T-helper 2 cell treated with Interferon-gamma antibody and Interleukin-4, amounts not matched to agents 5 μg/mL and 100 μg/mL, for 36 hours (primary cell): ENCODE measurements at places on chromosomes 1 and 21.

DNA sequence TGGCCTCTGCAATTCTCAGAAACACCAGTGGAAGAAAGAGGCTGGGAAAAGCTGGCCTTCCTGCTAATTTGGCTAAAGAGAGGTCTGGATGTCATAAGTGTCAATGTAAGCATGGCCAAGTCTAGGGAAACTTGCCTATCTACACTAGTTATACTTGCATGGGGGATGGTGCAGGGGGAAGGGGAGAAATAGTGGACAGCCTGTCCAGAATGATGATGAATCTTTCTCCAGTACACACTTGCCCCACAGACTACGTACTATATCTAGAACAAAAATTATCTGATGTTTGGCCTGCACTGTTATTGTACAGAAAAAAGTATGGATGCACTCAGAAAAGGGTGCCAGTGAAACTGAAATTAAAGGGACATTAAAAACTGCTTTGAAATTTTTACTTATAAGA is 114.5 kb downstream of the SLC25A24 start:
- no peak for DNase-seq
- H3K27me3 ChIP-seq = peaks cover 5% of the 10 kb centered on the region
- no peaks in the 10 kb centered on the region for H3K36me3 ChIP-seq
- peaks cover 27% of the 10 kb centered on the region for H3K4me1 ChIP-seq
- H3K4me3 ChIP-seq = no peak overlapping the region
- H3K27ac ChIP-seq = no peak overlapping the region

GRCh38 chr1:53458634-53459033 is 565 bp upstream of the DMRTB1 start:
- H3K4me3 ChIP-seq = no peak overlapping the region
- no peak overlapping the region for H3K27ac ChIP-seq
- peaks cover 8% of the 10 kb centered on the region for H3K27me3 ChIP-seq
- DNase-seq = no peak

DNA sequence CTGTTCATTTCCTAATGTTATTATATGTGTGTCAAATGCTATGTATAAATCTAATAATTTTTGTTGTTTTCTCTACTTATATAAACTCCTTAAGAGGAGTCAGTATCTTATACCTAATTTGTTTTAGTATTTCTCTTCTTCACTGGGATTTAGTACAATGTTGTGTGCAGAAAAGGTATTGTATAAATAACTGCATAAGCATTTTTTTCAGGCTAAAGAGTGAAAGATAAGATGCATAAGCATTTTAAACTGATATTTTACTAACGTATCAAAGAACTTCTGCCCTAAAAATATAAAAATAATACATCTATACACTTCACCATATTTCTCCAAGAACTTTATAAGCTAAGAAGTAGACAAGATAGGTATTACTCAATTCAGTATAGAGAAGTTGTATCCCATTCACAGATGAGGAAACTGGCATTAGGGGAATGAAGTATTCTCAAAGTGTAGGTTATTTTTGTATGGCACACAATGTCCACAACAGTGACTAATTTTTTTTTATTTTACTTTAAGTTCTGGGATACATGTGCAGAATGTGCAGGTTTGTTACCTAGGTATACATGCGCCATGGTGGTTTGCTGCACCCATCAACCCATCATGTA is 59.3 kb downstream of the NUP210L start:
- H3K36me3 ChIP-seq = no peaks in the 10 kb centered on the region
- H3K4me3 ChIP-seq = no peak overlapping the region
- no peak overlapping the region for H3K27ac ChIP-seq
- no peak for DNase-seq
- no peaks in the 10 kb centered on the region for H3K4me1 ChIP-seq

GRCh38 chr1:224707843-224708725 is 92.0 kb downstream of the CNIH3 start:
- H3K27me3 ChIP-seq = peaks cover 2% of the 10 kb centered on the region
- H3K4me3 ChIP-seq = no peak overlapping the region
- H3K36me3 ChIP-seq = no peaks in the 10 kb centered on the region
- no peak overlapping the region for H3K27ac ChIP-seq

GRCh38 chr1:155308493-155309422 is at the start of gene FDPS:
TSS of gene FDPS (plus strand) at chr1:155308866. CDS start at chr1:155309790, 924 bp downstream.
- no peaks in the 10 kb centered on the region for H3K27me3 ChIP-seq
- peak within 1 kb of the TSS; percentile 98 for H3K4me3 ChIP-seq
- H3K4me1 ChIP-seq = peaks cover 26% of the 10 kb centered on the region
- peak within 1 kb of the TSS; percentile 95 for H3K27ac ChIP-seq
- peak; percentile 99 for DNase-seq

DNA sequence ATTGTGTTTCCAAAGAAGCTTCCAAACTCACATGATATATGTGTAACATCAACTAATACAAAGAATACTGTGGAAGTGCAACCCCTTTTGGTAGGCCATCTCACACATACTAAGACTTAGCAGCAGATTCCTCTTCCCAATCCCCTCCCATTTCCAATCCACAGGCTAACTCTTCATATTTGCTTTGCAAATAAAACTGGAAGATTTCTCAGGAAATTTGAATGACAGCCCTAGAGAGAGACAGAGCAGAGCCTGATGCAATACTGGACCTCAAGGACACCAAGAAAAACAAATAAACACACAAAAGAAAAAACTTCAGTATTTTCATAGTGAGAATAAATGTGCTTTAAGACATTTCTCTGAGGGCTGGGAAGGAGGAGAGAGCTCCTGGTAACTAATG is 190.2 kb upstream of the BRINP3 start:
- H3K4me1 ChIP-seq = no peaks in the 10 kb centered on the region
- H3K4me3 ChIP-seq = no peak overlapping the region
- no peak for DNase-seq
- no peak overlapping the region for H3K27ac ChIP-seq

DNA sequence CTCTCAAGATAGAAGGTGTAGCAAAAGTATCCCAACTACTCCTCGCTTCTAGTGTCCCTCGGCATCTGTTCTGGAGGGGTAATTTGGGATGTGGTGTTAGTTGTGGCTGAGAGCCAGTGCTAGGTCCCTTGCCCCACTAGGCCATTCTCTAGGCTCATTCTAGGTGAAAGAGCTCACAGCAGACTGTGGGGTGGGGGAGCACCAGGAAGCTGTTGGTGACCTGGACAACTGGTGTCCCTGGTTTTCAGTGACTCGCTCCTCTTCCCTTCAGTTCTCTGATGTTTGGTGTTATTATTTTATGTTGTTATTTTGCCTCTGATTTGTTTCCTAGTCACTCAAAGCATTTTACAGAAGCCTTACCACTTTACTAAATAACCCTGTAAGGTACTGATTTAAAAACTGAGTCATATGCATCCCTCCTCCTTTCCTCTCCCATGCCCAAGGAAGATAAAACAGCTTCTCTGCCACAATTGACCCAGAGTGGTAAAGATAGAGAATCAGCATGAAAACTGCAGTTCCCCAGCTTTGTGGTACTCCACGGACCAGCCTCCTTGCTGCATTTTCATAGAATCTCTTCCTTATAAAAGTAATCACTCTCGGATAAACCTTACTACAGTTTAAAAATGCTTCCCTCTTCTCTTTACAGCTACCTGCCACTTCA is 14.1 kb downstream of the DYRK3 start:
- H3K4me3 ChIP-seq = no peak overlapping the region
- no peaks in the 10 kb centered on the region for H3K4me1 ChIP-seq
- DNase-seq = no peak
- no peak overlapping the region for H3K27ac ChIP-seq
- H3K36me3 ChIP-seq = peaks cover 9% of the 10 kb centered on the region

DNA sequence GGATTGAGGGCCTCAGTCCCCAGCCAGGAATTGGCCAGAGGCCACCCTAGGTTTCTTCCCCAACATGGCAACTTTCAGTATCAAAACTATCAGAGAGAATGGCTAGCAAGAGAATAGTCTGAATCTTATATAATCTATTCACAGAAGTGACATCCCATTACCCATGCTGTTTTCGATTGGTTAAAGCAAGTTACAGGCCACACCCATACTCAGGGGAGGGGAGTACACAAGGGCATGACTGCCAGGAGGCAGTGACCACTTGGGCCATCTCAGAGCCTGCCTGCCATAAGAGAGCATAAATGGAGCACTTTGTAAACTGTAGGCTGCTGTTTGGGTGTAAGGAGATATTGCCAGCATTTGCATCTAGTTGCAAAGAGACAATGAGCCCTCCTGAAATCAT is 65.4 kb downstream of the FAM163A start:
- H3K27ac ChIP-seq = no peak overlapping the region
- H3K4me3 ChIP-seq = no peak overlapping the region
- no peaks in the 10 kb centered on the region for H3K36me3 ChIP-seq
- DNase-seq = no peak

DNA sequence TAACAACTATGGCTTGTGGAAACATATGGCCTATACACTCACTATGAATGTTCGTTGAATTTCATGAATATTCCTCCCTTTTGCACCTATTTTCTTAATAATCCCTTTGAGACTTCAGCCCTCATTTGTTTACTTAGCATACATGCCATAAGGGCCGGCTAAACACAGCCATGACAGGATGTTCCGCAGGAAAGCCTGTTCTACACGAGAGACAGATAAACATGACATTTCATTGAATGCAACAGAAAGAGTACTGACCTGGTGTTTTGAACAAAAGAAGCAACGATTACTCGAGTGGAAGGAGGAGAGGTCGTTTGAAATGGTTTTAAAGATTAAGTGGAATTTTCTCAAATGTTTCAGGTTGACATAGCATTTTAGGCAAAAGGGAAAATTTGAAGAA is 459.5 kb upstream of the CXADR start:
- H3K27me3 ChIP-seq = no peaks in the 10 kb centered on the region
- no peak for DNase-seq
- H3K4me3 ChIP-seq = no peak overlapping the region
- H3K4me1 ChIP-seq = no peaks in the 10 kb centered on the region

- no peaks in the 10 kb centered on the region for H3K27me3 ChIP-seq
- H3K4me3 ChIP-seq = no peak overlapping the region
- no peaks in the 10 kb centered on the region for H3K4me1 ChIP-seq
- H3K36me3 ChIP-seq = no peaks in the 10 kb centered on the region
- no peak for DNase-seq
These were observed 283.4 kb downstream of the TTLL7 start for GRCh38 chr1:83715550-83715949.

DNA sequence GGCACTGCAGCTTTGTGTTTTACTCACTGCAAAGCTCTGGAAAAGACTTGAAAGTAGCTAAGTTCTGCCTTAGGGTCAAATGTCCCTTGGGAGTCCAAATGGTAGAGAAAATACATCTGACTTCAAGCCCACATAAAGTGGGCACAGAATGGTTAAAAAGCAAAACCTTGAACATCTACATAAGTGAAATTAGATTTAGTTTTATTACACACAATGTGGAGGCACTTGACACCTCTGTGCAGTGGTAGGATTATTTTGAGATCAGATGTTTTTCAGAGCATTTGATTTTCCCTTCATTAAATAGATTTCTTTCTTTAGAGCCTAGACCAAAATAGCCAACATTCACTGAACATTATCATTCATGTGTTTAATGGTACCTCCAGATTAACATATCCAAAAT is 11.2 kb upstream of the FCRL3 start:
- no peak for DNase-seq
- no peaks in the 10 kb centered on the region for H3K36me3 ChIP-seq
- H3K27me3 ChIP-seq = no peaks in the 10 kb centered on the region
- no peak overlapping the region for H3K27ac ChIP-seq

- DNase-seq = peak; percentile 83
- peaks cover 23% of the 10 kb centered on the region for H3K27me3 ChIP-seq
- H3K4me1 ChIP-seq = peaks cover 12% of the 10 kb centered on the region
- no peak overlapping the region for H3K4me3 ChIP-seq
- no peaks in the 10 kb centered on the region for H3K36me3 ChIP-seq
These were observed 73.8 kb upstream of the ZNF281 start for GRCh38 chr1:200483491-200484143.
